ENCODE measurements at places on chromosomes 2 and 18.

GRCh38 chr18:27808683-27809082 is 368.2 kb downstream of the CDH2 start:
- DNase-seq, result no peak

- DNase-seq, result peak; percentile 13
Measured at GRCh38 chr2:54176577-54176976, 61.2 kb downstream of the ACYP2 start.

- DNase-seq, result no peak
Measured at GRCh38 chr18:25314151-25314837, 37.7 kb downstream of the ZNF521 start.

GRCh38 chr2:239826376-239826775 is 198.8 kb downstream of the NDUFA10 start:
- no peak for DNase-seq

GRCh38 chr18:23669804-23670405 is 7.2 kb upstream of the ANKRD29 start:
- DNase-seq, result no peak

DNA sequence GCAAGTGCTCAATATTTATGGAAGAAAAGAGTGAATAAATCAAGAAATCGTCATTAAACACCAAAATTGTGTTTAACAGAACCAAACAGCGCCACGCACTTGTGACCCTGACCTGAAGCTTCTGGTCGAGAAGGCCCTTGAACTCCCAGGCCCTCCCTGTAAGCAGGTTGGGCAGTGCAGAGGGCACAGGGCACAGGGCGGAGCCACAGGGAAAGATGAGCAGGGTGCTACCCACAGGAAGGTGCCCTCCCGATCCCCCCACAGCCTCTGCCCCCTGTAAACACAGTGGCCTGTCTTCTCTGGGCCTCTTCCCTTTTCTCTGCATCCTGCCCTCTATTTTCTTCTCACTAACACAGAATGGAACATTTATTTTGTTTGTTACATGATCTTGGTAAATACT is 16.9 kb upstream of the TUBB6 start:
- no peak for DNase-seq

DNA sequence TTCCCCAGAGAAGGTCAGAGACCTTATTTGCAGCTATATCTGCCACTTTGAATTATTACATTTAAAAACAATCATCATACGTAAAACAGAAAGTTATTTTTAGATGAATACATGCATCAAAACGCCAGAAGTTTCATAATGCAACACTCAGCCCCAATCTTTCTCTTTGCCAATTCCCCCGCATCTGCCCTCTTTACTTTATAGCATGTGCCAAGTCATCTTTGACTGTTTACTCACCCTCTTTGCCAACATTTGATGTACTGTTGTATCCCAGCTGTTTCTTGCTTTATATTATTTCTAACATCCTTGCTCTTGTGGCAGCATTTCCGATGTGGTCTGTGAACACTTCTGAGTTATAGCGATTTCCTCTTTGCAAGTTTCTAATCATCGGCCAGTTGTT is 86.2 kb downstream of the CRIM1 start:
- no peak for DNase-seq

- no peak for DNase-seq
Measured at GRCh38 chr2:33219850-33220275, 256.6 kb upstream of the RASGRP3 start.

- DNase-seq, result no peak
Measured at GRCh38 chr2:128456281-128456680, 137.6 kb upstream of the HS6ST1 start.

DNA sequence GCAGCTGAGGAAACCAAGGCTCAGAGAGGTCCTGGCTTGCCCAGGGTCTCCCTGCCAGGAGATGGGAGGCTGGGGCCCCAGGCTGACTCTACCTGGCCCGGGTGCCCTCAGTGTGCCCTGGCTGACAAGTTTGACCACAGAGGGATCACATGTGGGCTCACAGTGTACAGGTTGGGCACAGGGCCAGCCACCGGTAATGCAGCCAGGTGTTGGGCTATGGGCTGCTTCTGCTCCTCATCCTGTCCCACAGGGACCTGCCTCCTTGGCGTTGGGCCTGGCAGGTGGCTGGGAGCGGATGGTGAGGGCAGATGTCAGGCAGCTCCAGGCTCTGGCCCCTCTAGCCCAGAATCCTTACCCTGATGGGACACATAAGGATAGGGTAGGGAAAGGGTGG is 250.5 kb downstream of the LOXHD1 start:
- no peak for DNase-seq

All from amniotic stem cell (primary cell).